ENCODE measurements at places on chromosomes 2 and 18.

- DNase-seq: no peak
These were observed 176.8 kb downstream of the LOXHD1 start for GRCh38 chr18:46480226-46480625.

DNA sequence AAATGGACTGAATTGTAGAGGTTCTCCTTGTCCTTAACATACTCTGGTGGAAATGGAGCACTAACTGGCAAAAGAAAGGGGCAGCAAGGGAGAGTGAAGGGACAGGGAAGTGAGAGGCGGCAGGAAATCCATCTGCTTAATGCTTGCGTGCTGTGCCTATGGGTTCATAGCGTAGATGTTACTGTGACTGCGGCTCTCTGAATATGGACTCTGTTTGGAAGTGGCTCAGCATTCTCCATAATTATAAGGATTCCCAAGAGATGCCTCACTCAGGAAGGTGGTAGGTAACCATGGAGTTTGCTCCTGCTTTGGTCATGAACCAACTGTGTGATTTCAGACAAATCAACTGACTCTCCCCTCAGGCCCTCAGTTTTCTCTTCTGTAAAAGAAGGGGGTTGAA, 50.0 kb downstream of the MYO3B start:
- no peak for DNase-seq

GRCh38 chr2:175478096-175478768, 296.7 kb upstream of the ATP5MC3 start:
- no peak for DNase-seq

DNA sequence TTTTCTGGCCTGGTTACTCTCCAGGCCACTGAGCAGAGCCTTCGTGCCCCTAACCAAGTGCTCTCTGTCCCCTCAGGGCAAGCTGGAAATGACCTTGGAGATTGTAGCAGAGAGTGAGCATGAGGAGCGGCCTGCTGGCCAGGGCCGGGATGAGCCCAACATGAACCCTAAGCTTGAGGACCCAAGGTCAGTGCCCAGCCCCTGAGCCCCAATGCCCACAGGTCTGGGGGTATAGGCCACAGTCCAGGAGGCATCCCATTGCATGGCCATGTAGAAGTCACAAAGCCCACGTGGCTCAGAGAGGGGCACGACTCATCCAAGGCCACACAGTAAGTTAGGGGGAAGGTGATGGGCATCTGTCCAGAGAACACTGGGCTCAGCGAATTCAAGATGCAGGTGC, 227.6 kb downstream of the DYSF start:
- no peak for DNase-seq

GRCh38 chr2:64363848-64364247, 90.1 kb upstream of the LGALSL start:
- DNase-seq: no peak

GRCh38 chr2:216142540-216142939, 33.4 kb downstream of the XRCC5 start:
- no peak for DNase-seq

DNA sequence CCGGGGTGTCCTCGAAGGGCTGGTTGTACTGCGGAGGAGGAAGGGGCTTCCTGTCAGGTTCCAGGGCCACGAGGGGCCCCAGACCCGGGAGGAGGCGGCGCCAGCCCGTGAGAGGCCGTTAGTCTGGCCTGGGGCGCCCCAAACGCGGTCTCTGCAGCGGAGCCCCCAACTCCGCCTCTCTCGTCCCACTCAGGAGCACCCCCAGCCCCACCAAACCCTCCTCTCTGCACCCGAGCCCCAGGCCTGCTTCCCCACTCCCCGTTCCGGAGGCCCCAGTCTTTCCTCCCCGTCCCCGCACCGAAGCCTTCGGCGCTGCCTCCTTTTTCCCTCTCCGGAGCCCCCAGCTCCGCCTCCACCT, 473 bp downstream of the HJURP start:
- no peak for DNase-seq
